ENCODE measurements at places on chromosomes 3 and 15.

DNA sequence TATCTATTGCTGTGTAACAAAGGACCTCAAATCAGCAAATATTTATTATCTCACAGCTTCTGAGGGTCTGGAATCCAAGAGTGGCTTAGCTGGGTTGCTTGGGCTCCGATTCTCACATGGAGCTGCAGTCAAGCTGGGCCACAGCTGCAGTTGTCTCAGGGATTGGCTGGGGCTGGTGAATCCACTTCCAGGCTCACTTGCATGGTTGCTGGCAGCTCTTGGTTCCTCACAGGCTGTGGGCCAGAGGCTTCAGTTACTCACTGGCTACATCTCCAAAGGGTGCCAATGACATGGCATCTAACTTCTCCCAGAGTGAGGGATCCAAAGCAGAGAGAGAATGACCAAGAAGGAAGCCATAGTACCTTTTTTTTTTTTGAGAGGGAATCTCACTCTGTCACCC, 13.9 kb upstream of the SYNM start:
- no peak for DNase-seq

DNA sequence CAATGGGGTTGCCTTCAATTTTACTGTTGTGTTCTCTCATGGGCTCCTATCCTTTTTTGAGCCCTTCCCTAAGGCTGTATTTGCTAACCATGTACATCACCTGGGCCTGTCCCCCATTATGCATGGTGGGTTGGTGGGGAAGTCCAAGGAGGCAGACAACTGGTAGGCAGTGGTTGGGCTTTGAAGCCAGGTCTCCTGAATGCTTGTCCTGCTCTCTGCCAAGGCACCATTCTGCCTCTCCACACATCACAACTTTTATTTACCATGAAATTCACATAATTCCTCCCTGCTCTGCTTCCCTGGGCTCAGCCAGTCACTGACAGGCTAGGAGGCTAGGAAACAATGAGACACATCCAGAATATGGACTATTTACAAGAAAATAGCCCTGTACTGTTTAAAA, 41.0 kb upstream of the COPB2 start:
- DNase-seq, result no peak

DNA sequence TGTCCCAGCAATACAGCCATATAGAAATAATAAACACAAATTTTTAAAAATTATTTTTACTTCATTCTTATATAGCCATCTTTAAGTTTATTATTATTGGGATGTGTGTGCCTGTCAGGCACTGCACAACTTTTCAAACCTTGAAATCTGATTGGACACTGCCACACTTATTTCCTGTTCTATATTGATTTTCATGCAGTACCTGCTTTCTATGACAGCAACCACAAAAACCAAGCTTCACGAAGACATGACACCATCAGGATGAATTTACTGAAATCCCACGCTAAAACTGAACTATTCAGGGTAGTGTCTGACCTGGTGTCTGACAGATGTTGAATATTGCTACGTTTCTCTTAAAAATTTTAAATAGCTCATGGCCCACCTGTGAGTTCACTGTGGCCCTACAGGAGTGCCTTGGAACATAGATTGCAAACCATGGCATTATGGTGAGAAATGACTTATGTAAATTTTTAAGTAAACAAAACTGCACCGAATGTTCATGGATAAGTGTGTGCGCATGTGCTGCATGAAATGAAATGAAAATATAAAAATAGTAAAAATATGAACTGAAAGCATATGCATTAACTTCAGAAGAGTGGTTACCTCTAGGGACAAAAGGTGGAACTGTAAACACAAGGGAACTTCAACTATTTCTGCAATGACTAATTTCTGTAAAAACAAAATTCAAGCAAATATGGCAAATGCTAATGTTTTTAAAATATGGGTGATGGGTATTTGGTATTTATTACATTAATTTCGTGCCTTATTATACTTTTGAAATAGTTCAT, 152.3 kb downstream of the ZBTB20 start:
- DNase-seq, result no peak

DNA sequence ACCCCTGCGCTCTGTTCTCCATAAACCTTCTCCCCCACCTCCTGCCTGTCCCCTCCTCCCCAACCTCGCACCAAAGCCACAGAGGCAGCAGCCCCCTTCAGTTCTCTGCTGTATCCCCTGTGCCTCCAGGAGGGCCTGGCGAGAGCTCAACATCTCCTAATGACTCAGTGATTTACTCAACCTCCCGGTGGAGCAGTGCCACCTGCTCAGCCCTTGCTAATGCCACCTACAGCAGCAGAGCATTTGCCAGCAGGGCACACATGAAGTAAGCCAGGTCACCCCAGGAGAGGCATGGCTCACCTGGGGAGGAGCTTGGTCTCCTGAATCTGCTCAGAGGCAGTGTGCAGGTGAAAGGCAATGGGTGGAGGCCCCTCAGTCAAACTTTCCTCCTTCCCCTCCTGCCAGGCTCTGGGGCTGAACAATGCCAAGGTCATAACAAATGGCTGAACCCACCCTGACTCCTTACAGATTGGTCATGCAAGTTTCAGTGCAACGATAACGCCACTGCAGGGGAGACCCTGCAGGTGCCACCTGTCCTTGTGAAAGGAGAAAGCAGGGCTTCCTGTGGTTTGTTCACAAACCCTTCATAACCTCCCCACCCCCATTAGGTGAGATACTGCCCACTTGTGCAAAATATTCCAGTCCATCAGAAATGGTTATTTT, 19.8 kb downstream of the TRPM1 start:
- DNase-seq, result no peak

DNA sequence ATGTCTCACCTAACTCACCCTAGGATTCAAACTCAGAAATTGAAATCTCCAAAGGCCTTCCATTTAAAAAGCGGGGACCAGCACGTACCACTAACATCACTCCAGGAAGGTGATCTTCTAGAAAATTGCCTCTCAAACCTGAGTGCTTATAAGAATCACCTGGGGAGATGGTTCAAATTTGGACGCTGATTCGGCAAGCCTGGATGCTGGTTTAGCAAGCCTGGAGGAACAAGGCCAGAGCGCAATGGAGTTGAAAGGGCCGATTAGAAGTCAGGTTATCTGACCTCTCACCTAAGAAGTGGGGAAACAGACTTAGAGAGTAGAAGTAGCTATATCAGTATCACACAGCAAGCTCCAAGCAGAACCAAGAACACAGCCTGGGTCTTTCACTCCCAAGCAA, 68.2 kb downstream of the SSUH2 start:
- no peak for DNase-seq

DNA sequence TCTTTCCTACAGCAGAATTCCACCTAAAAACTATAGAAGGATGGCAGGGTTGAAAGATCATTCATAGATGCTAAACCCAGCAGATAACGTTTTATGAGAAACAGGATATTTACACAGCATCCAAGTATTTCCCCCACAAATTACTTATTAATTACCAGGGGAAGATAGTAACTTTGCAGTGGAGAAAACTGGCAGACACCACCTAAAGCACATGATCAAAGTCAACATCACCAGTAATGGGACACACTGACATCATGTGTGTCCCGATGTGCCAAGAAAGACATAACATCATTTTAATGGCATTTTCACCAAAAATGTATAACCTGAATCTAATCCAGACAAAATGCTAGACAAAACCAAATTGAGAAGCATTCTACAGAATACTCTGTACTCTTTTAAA, 220.4 kb upstream of the THBS1 start:
- no peak for DNase-seq

DNA sequence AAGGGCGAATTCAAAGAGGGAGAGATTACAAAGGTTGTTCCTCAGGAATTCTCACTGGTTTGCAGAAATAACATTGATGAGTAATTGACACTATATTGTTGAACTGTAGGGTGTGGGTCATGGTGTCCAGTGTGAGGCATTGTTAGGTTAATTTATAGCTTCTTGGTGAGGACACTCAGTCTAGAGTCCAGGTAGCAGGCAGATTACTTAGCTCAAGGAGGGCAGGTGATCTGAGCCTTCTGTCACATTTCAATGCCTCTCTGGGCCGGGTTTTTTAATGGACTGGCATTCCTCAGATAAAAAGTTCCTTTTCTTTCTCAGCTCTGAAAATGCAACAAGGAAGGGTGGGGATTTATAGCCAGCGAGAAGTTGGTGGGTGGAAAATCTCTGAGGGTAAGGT, 194.2 kb upstream of the PROK2 start:
- DNase-seq, result no peak

DNA sequence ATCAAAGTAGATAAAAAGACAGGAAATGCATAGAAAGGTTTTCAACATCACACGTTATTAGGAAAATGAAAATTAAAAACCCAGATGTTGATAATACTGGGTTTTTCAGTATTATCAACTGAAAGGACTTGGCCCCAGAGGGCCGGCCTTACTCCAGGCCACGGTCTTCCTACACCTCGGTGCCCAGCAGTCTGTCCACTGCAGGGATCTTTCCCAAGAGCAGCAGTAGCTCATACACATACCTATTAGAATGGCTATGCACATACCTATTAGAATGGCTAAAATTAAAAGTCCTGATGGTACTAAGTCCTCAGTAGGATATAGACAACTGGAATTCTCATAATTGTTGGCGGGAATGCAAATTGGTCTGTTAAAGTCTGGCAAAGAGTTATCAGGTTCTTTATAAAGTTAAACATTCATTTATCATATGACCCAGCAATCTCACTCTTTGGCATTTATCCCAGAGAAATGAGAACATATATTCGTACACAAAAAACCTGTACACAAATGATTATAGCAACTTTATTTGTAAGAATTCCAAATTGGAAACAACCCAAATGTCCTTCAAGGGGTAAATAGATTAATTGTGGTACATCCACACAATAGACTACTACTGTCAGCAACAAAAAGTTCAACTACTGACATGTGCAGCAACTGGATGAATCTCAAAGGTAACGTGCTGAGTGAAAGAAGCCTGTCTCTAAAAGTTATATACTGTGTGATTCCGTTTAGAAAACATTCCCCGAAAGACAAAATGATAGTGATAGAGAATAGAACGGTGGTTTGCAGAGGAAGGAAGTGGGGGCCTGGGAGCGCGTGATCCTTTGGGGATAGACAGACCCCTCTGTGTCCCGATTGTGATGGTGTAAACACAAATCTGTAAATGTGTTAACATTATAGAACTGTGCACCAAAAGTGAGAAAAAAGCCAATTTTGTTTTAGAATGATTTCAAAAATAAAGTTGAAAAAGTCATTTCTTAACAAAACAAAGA, 62.3 kb downstream of the MCTP2 start:
- DNase-seq, result no peak

DNA sequence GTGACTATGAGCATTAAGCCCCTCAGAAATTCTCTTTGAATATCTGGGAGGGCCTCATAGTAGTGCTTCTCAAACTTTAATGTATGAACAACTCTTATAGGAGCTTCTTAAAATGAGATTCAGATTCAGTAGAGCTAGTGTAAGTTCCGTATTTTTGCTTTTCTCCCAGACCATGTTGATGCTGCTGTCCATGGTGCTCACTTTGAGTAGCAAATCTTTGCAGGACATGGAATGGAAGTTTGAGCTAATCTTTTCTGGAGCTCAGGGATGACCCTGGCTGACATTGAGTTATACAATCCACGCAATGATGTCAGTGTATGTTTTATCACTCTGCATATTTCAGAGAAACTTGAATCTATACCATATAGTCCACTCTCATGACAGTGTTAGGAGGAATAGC, 134.2 kb downstream of the OTOL1 start:
- no peak for DNase-seq

GRCh38 chr3:72042397-72043203, 257.7 kb upstream of the PROK2 start:
- no peak for DNase-seq

DNA sequence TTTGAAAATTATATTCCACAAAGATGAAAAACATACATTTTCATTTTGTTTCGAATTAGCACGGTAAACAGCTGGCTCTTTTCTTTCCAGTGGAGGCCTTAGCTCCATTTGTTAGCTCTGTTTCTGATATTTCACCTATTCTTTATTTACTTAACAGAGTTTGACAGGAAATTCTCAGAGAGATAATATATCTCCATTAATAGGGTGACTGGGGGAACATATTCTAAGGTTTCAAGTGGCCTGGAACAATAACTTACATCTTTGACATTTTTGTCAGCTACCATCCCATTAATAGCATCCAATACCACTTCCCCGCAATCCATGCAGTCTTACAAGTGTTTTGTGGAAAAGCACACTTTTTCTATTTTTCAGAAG, 577.6 kb upstream of the MDFIC2 start:
- DNase-seq, result no peak

GRCh38 chr15:50879016-50879617, 29.4 kb upstream of the AP4E1 start:
- no peak for DNase-seq

DNA sequence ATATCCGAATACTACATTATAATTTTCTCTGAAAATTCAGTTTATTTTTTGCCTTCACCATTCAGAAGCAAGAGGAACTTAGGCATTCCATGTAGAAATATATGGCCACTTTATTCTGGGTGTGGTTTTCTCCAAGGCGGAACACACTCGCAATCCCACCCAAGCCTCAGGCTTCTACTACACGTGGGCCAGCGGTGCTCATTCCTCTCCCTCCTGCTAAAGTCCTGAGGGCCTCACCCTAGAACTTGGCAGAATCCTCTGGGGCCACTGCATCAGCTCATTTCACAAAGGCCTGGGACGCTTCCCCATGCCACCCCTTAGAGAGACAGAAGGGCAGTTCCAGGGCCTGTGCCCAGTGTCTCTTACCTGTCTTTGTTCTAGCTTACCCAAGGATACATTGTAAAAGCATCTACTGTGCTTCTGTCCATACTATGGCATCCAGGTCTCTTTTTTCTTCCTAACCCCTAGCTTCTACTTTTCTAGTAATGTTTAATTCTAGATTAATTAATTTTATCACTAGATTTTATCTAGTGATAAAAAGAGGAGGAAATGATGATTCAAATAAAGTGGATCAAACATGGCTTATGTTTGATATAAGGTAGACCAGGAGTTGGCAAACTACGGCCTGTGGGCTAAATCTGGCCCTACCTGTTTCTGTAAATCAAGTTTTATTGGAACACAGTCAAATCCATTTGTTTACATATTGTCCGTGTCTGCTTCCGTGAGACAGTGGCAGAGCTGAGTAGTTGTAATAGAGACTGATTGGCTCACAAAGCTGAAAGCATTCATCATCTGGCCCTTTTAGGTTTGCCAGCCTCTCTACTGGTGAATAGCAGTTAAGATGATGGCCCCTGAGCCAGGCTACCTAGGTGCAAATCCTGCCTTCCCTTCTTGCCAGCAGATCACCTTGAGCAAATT, 29.8 kb downstream of the LARS2 start:
- DNase-seq, result no peak

DNA sequence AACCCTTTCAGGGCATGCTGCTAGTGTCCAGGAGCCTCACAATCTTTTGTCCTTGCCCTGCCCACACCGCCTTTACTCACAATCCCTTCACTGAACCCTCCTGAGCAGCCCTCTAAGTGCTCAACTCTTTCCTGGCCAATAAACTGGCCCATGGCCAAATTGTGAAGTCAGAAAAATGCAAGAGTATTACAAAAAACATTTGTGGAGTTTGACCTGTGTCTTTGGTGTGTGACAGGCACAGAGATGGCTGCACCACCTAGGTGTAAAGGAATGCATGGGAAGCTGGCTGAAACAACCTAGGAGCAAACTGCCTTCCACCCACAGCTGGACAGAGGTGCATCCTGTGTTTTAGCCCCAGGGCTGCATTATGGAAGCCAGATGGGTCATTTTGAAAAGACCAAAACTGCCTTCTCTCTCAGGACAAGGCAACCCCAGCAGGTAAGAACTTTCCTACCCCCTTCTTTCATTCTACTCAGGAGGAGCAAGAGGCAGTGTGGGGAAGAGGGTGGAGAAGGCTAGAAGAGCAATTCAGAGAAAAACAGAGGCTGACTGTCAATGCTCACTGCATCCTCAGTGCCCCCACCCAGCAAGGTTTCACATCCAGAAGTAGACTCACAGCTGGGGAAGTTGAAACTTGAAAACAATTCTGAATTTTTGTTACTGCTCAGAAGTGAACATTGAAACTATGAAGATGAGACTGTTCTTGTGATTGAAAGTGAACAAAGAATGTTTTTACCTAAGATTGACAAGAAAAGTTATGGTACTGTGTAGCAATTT, 78.6 kb downstream of the TRIM42 start:
- no peak for DNase-seq
